ENCODE measurements at places on chromosomes 13 and 19. TPM values are rescaled to one million over a fixed set of nuclear protein-coding genes. Genes with fewer than 3 reads are reported as not detected.

The SIGLEC5 gene
- total RNA-seq = 0.49 TPM

The OVOL3 gene
- total RNA-seq = not detected

The MYO16 gene
- 0.49 TPM for total RNA-seq

GRCh38 chr13:41812851-41813250 is 148.1 kb downstream of the VWA8 start:
- no peak overlapping the region for H3K4me3 ChIP-seq
- no peaks in the 10 kb centered on the region for H3K36me3 ChIP-seq
- peaks cover 12% of the 10 kb centered on the region for H3K4me1 ChIP-seq
- H3K27ac ChIP-seq = no peak overlapping the region

DNA sequence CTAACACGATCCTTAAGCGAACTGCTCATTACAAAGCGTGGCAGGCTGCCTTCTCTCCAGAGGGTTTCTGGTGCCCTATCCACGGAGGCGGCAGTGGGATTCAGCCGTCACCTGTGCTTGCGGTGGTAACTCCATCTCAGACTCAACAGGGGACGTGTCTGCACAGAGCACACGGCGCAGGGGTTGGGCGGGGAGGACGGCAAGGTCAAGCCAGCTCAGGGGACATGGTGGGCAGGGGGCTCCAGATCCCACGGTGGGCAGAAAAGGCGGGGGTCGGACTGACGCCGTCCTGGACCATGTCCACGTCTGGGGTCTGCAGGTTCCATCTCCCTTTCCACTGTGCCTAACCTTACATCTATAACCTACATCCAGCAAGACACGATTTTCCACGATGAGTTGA is 70.7 kb downstream of the RASA3 start:
- DNase-seq = no peak
- no peaks in the 10 kb centered on the region for H3K27me3 ChIP-seq
- peaks cover 92% of the 10 kb centered on the region for H3K4me1 ChIP-seq
- H3K36me3 ChIP-seq = no peaks in the 10 kb centered on the region
- H3K4me3 ChIP-seq = no peak overlapping the region

- H3K4me1 ChIP-seq = no peaks in the 10 kb centered on the region
- no peaks in the 10 kb centered on the region for H3K27me3 ChIP-seq
- no peaks in the 10 kb centered on the region for H3K36me3 ChIP-seq
- H3K27ac ChIP-seq = no peak overlapping the region
- no peak overlapping the region for H3K4me3 ChIP-seq
Measured at GRCh38 chr19:28494461-28494860, 718.5 kb downstream of the UQCRFS1 start.

GRCh38 chr13:19618977-19619376 is 14.5 kb upstream of the MPHOSPH8 start:
- H3K27ac ChIP-seq = no peak overlapping the region
- H3K27me3 ChIP-seq = no peaks in the 10 kb centered on the region
- no peak overlapping the region for H3K4me3 ChIP-seq
- DNase-seq = no peak

- H3K4me1 ChIP-seq = no peaks in the 10 kb centered on the region
- no peak overlapping the region for H3K4me3 ChIP-seq
- no peak for DNase-seq
- no peak overlapping the region for H3K27ac ChIP-seq
Measured at GRCh38 chr13:96527497-96527896, 437.6 kb downstream of the HS6ST3 start.
